Liver (tissue), 10 donors: ENCODE measurements at places on chromosomes 7 and 10. TPM values are rescaled to one million over a fixed set of nuclear protein-coding genes. Genes with fewer than 3 reads are reported as not detected.

DNA sequence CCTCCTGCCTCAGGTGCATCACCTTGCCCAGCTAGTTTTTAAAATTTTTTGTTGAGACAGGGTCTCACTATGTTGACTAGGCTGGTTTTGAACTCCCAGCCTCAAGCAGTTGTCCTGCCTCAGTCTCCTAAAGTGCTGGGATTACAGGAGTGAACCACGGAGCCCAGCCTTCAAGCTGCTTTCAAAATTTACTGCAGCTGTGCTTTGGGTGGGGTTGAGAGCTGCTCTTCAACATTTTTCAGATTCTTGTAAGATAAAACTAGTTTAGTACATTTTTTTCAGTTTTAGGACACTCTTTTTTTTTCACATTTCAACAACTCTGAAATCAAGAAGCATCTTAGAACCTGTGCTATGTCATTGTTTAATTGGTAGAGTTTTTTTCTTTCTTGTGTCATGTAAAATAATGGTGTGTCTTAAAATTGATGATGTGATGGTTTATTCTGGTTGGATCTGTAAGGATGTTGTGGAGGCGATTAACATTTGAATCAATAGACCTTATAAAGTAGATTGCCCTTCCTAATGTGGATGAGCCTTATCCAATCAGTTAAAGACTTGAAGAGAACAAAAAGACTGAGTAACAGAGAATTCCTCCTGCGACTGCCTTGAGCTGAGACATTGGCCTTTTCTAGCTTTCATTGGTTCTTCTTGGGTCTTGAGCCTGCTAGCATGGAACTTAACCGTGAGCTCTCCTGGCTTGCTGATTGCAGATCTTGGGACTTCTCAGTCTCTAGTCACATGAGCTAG is 13.5 kb downstream of the PLEKHA8 start:
- DNase-seq, result no peak

DNA sequence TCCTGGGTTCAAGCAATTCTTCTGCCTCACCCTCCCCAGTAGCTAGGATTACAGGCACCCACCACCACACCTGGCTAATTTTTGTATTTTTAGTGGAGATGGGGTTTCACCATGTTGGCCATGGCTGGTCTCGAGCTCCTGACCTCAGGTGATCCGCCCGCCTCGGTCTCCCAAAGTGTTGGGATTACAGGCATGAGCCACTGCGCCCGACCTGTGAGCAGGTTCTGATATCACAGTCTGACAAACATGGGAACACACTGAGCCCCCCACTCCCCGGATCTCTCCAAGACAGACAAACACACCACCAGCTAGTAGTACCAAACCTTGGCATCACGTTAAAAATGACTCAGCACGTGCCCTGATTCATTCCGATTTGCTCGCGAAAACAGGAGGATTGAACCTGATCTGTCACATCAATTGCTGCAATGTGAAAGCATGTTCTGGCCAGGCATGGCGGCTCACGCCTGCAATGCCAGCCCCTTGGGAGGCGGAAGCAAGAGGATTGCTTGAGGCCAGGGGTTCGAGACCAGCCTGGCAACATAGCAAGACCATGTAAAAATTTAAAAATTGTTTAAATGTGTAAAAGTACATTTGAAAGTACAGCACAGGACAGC is 106.5 kb downstream of the SMURF1 start:
- DNase-seq, result no peak

The SPDYE11 gene
- not detected for total RNA-seq

- DNase-seq, result no peak
Observed at GRCh38 chr7:106793015-106793975, 71.8 kb upstream of the PIK3CG start.

- DNase-seq, result no peak
Observed at GRCh38 chr10:5566614-5567013, 41.9 kb downstream of the CALML3 start.

GRCh38 chr10:34154383-34154900 is 660.7 kb downstream of the PARD3 start:
- DNase-seq, result no peak

DNA sequence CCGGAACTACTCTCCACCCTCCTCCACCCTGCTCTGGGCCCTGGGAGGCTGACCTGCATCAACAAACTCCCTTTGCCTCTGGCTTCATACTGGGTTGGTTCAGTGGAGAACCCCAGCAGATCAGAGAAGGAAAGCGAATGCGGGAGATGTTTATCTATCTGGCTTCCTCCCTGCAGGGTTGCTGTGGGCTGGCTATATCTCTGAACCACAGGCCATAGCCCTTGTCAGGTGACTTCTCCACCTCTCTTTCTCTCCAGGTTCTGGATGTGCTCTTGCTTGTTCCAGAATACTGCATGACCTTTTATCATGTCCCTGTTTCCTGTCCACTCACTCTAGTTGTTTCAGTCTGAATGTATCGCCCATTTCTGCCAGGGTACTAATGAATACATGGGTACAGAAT is 51.7 kb upstream of the IFRD1 start:
- DNase-seq, result no peak
